NCI-H2171 treated with DMSO at 0.1 percent for 48 hours (cell line): ENCODE measurements at places on chromosomes 6 and 20.

DNA sequence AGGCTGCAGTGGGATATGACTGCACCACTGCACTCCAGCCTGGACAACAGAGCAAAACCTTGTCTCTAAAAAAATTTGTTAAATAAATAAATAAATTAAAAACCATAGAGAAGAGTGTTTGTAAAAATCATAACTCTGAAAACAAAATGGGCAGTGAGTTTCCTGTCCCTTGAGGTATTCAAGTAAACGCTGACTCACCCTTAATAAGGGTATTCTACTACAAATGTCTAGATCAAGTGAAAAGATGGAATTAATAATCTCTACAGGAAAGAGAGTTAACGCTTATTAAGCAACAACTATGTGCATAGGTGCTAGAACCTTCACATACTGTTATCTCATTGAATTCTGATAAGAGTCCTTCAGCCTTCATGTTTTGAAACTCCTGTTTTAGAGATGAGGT is 19.9 kb upstream of the MBOAT1 start:
- no peak for DNase-seq

DNA sequence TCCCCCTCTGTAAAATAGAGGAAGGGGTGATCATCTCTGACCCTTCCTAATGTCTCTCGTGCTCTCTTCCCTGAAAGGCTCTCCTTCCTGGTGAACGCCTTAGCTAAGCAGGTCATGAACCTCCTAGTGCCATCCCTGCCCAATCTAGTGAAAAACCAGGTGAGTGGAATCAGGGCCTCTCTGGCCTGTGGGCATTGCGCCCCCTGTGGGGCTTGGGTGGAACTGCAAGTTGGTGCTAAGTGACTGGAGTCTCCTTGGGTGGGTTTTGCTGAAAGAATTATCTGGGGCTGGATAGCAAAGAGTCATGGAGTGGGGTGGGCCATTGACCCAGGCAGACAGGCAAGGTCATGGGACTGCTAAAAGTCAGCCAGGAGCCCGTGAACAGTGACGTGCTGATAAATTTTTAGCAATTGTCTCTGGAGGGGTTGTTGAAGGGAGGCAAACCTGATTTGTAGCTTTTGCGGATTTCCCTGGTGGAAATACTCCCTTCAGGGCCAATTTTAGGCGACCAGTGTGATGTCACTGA is 8.9 kb downstream of the BPIFB1 start:
- DNase-seq, result peak; percentile 57

DNA sequence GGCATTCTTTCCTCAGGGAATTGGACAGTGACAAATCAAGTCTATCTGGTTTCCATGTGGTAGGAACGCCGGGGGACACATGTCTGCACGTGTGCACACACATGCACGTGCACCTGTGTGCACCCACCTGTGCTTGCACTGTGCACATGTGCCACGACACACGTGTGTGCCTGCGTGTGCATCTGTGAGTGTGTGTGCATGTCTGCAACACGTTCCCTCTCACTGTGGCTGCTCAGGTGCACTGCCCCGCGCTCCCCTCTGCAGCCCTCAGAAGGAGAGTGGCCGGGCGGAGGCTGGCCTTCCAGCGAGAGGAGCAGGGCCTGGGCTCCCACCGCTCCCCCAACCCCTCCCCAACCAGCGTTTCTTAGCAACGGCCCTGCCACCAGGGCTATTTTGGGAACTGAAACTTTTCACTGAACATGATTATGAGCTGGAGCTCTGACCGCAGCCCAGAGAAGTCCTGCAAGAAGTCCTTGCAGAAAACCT is 147.8 kb downstream of the PHACTR3 start:
- DNase-seq, result no peak

DNA sequence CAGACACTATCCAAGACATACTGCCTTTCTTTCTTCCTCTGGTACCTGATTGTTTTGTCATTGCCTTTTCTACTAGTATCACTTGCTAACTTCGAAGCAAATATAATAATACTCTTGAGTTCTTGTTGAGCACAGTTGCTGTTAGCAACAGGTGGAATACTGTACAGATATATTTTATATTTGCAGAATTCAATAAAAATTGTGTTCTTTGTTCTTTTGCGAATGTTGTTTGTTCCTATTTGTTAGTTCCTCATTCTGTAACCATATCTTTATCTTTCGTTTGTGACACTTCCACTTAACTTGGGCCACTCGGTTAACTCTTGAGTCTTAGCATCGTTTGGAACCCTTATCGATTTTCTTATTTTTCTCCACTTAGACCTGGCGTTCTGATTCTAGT is 868 bp downstream of the CYB5R4 start:
- DNase-seq, result no peak

- no peak for DNase-seq
Measured at GRCh38 chr20:21725892-21726291, 20.4 kb downstream of the PAX1 start.

DNA sequence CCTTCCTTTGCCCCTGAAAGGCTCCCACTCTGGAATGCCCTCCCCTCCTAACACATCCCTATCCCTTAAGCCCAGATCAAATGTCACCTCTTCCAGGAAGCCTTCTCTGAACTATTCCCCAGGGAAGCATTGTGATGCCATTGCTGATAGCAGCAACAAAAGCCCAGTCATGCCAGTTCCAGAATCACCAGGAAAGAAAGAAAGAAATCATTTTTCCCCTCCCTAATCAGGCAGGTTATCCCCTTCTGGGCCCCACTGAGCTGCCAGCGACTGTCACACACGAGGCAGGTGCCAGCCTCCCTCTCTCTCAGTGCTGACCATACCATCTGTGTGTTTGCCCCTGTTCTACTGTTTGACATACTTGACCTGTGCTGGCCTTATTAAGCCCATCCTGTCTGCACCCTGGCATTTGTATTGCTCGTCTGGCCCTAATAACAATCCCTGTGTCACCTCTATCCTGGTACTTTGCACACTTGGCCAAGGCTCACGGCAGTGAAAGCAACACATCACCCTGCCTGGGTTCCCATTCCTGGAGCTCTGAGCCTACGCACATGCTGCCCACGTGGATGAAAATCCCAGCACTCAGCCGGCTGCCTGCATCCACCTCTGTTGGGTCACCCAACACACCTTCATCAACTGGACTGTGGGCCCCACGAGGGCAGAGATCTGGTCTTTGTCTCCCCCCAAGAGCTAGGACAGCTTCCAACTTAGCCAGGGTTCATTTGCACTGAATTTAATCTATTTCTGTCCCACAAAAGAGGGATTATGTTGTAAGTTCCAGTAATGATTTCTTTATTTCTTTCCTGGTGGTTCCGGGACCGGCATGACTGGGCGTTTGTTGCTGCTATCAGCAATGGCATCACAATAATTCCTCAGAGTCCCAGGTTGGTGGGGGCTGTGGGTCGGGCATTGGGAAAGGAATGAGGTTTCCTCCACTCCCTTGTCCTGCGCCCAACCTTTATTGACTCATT is 5.3 kb upstream of the BPIFB1 start:
- DNase-seq, result peak; percentile 75

- DNase-seq, result peak; percentile 83
Measured at GRCh38 chr6:42782689-42783176, 881 bp downstream of the BICRAL start.

DNA sequence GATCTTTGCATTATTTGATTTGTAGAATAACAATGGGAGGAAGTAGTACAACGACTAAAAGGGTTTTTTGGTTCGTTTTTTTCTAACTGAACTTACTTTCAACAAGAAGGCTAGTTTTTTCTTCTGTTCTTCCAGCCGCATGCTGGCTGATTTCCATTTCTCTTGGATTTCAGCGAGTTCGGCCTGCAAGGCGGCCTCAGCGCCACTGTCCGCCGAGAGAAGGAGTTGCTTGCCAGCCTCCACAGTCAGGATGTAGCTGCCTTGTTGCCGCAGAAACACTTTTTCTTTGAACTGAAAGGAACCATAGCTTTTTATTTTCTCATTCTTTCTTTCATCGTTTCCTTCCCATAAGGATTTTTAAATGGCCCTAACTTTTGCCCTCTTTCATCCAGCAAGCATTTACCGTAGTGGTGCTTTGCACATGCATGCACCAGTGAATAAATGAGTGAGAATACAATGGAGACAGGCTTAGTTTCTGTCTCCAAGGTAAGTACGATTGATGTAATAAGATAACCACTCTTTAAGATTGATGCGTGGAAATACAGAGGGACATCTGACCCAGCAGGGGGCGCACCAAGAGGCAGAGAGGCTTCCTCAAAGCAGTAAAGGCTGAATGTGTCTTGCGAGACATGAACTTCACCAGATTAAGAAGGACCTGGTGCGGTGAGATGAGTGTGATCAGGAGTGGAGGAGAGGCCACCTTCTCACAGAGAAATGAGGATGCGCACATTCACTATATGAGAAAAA is 398.8 kb downstream of the ESR1 start:
- DNase-seq, result no peak
